ENCODE measurements at places on chromosomes 2 and 18.

DNA sequence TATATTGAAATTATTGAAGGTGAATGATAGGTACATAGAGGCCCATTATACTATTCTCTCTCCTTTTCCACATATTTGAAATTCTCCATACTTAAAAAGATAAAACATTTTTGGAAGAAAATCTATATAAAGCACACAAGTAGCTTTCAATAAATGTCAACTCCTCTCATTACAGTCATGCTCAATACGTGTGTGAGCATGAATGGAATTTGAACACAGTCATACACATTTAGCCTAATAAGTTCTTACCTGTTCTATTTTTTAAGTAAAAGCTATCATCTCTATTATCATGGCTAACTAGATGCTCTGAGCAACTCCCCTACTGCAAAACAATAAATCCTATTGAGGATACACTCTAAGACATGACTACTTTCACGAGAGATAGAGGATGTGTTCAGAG lies 41.9 kb upstream of the SPATS2L start:
- DNase-seq, result no peak

DNA sequence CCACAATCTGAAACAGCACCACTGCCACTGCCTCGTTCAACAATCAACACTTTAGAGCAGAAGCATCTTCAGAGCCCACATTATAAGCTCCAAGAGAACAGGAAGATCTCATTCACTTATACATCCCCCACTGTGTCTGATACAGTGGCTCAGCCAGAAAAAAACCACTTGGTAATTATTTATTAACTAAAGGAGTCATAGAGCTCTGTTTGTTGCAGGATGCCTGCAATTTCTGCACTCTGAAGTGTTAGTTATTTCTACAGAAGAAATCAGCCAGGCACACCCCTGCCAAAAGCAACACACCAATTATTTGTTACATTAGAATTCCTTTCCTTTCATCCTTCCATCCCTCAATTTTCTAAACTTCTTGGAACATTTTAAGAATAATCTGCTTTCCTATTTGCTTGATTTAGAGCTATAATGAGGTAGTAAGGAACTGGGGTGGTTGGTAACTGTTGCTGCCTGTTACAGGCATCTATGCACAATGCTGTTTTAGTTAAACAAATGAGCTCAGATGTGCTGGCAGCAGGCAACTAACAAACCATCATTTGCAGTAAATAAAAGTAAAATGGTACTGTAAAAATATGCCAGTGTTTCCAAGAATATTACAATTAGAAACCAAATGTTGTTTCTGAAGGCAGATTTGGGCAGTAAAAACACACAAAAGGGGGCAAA lies 59.9 kb downstream of the DYM start:
- DNase-seq, result no peak

GRCh38 chr2:233976690-233977294 lies 59.6 kb downstream of the TRPM8 start:
- DNase-seq, result peak; percentile 84

DNA sequence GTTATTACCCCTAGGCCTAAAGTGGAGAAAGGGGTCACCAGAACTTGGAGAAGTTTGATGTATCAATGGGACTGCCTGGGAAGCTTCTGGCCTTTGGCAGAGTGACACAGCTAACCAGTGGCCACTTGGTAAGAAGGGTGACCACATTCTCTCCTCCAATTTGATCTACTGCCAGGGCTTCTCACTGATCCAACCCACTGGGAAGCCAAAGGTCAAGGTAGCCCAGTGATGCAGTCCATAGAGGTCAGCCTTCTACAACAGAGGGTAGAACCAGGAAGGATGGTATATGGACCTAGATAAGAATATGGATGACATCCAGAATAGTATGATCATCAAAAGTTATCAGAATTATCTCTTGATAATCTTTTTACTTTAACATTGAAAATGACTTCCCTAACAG lies 493.6 kb downstream of the NYAP2 start:
- DNase-seq, result no peak

DNA sequence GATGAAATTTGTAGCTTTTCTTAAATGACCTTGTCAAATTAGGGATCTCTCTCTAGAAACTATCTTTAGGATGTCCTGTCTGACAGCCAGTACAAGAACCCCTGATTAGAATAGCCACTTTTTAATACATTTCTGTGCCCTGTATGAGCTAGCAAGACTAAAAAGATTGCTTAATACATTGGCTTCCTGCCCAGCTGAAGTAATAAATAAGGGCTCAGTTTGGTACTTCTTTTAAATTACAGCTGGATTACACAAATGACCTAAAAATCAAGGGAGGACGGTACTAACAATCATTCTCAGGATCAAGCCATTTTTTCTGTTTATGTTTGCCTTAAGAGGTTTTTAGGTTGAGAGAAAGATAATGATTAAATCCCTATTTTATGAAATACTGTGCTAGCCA lies 11.6 kb upstream of the OLA1 start:
- DNase-seq, result no peak

DNA sequence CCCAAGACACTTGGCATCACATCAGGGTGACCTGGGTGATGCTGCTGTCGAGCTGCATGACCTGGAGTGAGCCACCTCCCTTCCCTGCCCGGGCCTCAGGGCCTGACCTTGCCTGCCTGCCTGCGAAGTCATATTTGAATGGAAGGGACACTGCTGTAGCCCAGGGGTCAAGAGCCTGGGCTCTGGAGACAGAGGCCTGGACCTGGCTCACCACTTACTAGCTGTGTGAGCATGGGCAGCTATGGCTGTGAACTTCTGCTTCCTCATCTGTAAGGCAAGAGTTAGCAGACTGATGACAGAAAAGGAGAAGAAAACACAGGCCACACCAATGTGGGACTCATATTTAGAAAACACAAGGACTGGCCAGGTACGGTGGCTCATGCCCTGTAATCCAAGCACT lies 118.7 kb downstream of the ZFP36L2 start:
- no peak for DNase-seq

DNA sequence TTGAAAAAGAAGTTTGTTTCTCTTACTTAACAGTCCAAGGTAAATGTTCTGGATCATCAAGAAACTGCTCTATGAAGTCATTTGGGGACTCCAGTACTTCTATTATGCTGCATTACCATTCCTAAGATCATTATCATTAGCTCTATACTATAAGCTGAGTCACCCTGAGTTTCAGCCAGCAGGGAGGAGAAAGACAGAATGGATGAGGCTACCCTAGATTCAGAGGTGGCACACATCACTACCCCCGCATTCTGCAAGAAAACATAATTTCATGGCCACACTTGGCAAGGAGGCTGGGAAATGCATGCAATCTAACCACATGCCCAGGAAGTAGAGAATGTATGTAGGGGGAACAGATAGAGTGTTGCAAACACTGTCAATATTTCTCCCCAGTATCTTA lies 16.6 kb upstream of the LNPK start:
- DNase-seq, result no peak

DNA sequence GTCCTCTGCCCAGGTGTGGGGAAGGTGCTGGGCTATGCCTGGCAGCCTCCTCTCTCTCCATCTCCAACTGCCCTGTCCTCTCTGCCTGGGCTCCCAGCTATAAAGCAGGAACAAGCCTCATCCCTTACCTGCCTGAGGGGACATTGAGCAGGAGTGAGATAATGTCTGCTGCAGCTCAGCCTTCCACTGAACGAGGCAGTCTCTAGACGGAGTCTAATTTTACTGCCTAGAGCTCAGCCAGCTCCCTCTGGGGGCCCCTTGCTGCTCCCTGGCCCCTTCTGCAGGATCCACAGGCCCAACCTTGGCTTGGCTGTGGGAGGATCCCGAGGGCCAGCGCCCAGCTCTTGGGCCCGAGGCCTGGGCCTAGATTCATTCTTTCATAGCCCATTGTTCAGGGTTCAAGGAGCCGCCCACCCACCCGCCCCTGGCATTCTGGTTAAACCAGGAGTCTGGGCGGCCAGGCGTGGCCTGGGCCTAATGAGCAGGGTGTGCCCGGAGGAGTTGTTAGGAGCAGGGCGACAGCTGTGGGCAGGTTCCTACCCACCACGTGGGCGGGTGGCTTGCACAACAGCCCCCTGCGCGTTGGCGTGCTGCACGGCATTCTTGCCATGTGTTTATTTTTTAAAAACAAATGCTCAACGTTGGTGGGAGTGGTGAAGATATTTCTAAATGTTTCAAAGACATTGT lies 44.6 kb downstream of the FOSL2 start:
- DNase-seq, result no peak

DNA sequence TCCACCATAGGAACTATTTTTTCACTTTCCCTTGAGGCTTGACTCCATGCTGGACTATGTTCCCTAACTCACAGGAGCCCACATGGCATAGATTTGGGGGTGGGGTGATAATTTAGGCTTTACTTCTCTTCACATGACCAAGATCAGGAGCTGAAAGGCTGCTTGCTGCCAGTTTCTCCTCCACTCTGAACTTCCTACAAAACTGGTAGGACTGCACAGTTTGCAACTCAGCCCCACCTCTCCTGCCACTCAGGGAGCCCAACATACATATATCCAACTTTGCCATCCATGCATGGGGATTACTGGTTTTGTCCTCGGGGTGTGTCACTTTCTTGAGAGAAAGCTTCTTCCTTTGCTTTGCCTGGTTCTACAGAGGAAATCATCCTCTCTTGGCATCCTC lies 14.2 kb downstream of the INO80D start:
- DNase-seq, result no peak

DNA sequence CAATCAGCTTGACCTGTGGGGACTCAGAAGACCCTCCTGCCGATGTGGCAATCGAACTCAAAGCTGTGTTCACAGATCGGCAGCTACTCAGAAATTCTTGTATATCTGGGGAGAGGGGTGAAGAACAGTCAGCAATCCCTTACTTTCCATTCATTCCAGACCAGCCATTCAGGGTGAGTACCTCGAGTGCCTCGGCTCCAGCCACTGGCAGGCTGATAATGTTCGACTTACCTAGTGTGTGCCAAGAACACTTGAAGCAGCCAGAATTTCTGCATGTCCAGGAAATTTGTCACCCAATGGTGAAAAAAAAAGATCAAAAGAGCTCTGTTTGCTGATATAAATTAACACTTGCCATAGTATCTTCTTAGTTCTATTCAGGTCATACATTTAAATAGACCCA lies 2.3 kb downstream of the LGALSL start:
- no peak for DNase-seq

GRCh38 chr2:203484266-203485112 lies 50.6 kb downstream of the RAPH1 start:
- peak; percentile 84 for DNase-seq

DNA sequence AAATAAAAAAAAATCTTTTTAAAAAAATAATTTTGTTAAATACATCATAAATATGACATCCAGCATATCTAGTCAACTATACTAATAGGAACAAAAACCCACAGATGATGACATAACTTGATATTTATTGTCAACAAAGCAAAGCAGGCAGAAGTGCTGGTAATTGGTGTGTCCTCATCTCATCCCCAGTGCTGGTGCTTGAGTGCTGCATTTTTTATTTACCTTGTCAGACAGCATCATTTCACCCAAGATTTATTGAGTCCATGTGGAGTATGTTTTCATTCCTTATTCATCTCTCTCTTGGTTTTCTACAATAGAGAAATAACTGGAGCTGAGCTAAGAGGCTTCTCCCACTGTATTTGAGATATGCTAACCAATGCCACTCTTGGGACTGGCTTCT lies 191.6 kb upstream of the SLC14A2 start:
- DNase-seq, result no peak

GRCh38 chr2:110823165-110823564 lies 90.8 kb downstream of the ACOXL start:
- no peak for DNase-seq

GRCh38 chr2:230155359-230155758 lies 64.4 kb downstream of the SP110 start:
- DNase-seq, result no peak

DNA sequence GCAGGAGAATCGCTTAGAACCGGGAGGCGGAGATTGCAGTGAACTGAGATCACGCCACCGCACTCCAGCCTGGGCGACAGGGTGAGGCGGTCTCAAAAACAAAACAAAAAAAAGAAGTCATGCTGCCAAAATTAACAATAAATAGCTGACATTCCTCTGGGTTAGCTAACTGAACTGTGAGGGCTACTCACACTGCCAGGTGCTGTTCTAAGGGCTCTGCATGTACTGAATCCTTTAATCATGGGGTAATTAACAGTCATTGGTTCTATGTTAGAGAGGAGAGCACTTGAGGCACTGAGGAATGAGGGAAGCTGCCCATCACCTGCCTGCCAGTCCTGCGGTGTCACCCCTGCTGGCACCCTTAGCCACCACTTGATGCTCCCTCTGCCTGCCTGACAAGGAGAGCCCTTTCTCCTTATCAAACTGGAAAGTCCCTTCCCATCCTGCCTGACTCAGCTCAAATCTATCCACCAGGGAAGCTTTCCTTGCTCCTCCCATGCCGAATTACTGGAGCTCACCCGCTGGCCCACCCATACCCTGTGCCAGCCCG lies 73.0 kb upstream of the RIOK3 start:
- DNase-seq, result no peak

DNA sequence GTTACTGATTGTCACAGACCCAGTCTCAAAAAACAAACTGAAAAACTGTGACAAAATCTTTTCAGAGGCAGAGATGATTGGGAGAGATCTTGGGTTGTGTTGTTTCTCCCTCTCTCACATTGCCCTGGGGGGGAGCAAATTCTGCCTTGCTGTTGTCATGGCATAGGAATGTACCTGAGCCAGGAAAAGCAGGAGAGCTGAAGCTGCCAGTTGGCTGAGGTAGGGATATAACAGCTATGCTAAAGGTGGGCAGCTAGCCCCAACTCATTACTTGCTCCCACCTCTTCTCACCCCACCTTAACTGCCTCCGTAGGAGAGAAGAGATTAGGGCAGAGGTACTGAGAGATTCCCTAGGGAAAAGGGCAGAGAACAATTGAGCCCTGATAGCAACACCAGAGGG lies 299.3 kb downstream of the OSR1 start:
- peak; percentile 14 for DNase-seq

GRCh38 chr2:6224267-6224666 lies 532.1 kb downstream of the SOX11 start:
- no peak for DNase-seq
